Hepatic stellate cell (primary cell): ENCODE measurements at places on chromosomes 3 and 15.

DNA sequence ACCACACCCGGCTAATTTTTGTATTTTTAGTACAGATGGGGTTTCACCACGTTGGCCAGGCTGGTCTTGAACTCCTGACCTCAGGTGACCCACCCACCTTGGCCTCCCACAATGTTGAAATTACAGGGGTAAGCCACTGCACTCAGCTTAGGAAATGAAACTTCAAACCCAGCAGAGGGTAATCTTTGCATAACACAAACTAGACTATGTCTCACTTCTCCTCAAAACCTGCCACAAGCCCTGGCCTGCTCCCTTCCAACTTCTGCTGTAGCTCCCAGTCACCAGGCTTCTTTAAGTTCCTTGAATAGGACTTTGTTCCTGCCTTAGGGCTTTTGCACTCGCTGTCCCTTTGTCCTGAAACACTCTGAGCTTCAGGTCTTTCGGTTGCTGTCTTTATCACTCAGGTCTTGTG, 39.2 kb upstream of the SEMA4B start:
- DNase-seq = no peak

DNA sequence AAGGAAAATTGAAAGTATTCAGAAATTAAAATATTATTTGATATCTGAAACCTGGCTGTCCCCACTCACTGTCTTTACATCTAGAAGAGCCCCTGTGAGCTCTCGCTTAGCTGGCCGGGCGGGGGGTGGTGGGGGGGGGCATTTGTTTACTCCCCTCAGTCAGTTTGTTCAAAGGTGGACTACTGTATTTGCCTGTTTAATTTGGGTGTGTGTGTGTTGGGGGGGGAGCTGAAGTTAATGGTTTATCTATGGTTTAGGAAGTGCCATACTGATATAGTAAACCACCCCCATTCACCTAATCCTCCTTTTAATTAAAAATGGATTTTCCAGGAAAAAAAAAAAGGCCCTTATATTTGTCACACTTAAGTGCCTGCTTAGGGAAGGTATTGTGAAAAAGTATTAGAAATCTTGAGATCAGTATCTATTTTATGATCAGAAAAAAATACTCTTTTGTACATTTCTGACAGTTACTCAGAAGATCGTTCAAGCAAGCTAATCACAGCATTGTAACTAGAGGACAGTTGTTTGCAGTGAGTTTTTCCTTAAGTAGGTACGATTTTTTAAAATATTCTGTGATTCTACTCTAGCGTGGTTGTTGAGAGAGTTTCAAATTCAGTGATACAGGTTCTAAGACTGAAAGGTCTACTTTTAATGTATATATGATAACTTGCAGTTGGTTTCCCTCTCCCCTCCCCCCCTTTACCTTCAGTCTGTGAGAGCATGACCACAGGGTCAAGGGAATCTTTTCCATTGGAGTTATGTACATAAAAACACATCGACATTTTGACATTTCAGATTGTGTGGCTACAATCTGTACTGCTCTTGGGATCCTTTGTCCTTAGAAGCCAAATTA, 8.5 kb downstream of the NR2F2 start:
- DNase-seq = no peak

DNA sequence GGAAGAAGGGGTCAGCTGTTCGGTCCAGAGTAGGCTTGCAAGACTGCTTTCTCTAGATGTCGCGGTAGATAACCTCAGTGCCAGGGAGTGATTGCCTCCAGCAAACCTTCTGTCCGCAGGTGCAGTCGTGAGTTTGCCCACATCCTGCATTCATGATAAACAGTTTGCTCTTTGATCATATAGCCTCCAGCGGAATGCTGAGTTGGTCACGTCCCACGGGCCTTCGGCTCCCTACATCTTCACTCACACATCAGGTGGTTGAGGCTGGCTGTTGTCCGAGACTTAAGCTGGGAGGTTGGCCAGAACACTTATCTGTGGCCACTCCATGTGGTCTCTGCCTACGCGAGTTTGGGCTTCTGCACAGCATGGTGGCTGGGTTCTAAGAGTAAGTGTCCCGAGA, 62.1 kb upstream of the NR2C2 start:
- no peak for DNase-seq

DNA sequence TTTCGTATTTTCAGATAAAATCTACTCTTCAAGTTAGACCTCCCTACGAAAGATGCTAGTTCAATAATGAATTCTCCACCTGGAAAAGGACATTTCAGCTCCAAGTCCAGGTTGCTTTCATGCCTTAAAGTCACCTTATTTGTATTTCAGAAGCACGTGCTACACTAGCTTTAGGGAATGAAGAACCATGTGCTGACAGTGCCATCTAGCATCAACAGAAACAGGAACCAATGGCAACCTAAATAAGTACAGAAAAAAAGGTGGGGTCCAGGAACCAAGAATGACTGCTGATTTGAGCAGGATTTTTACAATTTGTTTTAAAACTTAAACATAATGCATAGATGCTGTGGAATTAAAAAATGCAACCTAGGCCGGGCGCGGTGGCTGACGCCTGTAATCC, 77.6 kb upstream of the SNRPN start:
- no peak for DNase-seq

DNA sequence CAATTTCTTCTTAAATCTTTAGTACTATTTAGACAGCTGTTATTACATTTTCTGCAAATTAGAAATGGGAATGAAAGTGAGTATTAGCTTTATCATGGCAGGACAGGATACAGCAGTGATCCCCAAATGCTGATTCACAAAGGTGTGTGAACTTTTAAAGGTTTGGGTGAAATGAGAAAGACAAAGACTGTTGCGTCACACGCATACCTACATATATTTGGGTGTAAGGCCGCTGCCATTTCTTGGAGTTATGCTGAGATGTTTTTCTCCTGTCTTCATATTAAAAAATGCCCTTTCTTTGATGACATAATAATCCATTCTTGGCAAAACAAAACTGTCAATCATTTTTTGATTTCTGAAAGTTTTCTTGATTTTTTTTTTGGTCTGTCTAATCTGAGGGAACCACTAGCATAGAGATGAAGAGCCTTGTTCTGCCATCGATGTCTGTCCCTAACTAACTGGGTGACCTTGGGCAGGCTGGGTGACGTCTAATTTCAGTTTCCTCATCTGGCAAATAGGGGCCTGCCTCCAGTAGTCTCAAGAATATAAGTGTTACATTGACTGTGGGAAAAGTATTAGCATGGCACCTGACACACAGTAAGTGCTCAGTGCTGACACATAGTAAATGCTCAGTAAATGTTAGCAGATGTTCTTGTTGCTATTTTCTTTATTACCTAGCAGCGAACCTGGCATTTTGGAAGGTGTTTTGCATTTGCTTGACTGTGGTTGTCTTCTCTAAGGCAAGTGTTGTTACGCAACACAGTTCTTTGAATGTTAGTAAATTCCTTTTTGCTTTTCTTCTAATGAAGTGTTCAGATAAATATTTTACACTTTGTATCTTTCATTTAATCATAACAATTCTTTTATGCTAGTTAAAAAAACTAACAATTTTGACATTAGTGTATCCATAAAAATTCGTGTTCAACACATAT, 5.0 kb downstream of the MITF start:
- no peak for DNase-seq
